ENCODE measurements at places on chromosomes 12 and 14.

GRCh38 chr12:22262309-22262708 is 72.2 kb downstream of the ST8SIA1 start:
- DNase-seq = no peak

DNA sequence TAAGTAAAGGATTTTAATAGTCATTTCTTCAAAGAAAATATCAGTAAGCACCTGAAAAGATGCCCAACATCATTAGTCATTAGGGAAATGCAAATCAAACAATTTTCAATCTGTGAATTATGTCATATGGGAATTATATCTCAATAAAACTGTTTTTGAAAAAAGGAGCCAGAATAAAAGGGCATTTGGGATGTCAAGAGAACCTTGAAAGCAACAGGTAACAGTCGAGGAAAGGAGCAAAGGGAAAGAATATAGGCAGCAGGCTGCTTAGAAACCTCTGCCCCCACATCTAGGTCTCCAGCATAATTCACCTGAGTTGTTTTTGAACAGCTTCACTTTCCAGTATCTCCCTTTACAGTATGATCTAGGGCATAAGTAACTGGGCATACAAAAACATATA is 12.2 kb downstream of the RAD9B start:
- DNase-seq = no peak

- no peak for DNase-seq
These were observed 21.7 kb downstream of the FOXA1 start for GRCh38 chr14:37573356-37573755.

DNA sequence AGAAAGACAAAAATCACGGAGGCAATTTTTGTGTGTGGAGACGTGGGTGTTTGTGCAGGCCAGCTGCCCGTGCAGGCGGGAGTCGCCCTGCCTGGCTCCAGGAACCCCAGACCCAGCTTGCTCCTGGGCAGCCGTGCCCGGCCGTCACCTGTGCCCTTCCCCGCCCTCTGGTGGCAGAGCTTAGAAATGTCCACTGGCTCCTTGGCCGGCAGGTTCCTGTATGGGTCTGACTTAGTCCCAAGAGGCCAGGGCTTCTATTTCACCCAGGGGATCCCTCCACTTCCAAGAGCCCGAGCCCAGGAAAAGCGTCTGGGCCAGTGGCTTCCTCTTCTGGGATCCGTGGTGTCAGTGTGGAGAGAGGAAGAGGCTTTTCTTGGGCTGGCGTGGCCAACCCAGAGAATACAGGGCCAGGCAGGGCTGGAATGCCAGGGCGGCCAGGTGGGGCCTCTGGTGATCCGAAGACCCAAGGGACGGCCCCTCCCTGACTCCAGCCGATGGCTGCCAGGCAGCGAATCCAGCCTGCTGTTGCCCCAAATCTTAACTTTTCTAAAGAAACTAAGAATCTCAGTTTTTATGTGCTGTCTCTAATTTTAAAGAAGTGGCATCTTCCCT is 120.9 kb downstream of the TMEM132C start:
- DNase-seq = peak; percentile 24

DNA sequence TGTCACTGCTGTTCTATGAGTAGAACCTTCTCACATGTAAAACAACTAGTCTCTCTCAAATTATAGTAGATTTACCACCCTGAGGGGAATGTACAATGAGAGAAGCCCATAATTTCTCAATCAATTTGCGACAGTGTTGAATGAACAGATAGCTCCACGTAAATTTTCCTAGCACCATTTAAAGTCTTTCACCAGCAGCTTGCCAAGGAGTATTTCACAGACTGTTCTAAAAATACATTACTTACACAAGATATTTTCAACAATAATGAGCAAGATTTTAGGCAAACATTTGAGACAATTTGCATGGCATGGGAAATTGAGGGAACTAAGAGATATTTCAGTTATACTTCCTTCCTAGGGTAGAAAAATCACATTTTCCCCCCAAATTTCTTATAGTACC is 151.6 kb downstream of the KICS2 start:
- DNase-seq = no peak

DNA sequence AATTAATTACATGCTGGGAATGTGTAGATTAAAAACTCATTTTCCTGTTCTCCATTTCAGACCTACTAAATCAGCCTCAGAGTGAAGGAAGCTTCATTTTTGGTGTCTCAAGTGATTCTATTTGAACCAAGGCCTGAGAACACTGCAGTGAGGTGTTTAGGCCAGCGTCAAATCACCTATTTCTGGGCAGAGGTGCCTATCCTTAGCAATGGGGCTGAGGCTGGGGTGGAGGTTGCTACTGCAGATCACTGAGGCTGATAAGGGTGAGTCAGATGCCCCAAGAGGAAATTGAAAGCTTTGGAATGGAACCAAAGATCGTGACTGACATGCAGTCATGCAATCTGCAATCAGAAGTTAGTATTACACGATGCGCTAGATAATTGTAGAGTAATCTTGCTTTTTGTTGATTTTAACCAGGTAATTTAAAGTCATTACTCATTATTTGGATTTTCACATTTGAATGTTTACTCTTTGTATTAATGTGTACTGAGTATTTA is 4.4 kb downstream of the TXNRD1 start:
- DNase-seq = peak; percentile 88

DNA sequence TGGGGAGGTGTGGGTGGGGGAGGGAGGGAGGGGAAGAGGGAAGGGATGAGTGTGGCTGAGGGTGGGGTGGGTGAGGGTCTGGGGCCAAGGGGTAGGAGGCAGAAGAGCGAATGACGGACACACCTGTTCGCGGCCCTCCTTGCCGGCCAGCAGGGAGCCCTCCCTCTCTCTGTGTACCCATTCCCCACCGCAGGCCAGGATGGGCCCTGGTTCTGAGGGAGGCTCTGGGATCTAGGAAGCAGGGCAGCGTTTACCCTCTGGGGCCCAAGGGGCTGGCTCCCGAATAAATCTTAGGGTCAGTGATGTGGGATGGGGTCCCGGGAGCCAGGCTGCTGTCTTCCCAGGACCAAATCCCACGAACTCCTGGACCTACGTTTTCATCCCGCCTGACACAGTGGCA is 46.0 kb upstream of the ESRRB start:
- no peak for DNase-seq

DNA sequence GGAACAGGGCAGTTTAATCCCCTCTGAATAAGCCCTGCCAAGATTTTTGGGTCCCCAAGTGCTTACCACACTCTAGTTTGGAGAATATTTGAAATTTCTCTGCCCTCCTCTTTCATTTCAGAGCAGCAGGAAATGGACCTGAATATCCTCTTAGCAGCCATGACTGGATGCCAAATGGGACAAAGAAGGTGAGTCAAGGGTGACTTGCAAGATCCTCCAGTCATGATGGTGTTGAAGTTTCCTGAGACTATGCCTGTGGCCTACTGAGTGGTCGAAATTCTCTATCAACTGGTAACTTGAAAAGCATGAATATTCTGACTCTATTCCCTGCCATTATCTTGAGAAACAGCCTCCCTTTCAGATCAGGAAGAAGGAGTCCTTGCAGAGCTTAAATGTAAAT is 1674.7 kb upstream of the SEL1L start:
- no peak for DNase-seq

DNA sequence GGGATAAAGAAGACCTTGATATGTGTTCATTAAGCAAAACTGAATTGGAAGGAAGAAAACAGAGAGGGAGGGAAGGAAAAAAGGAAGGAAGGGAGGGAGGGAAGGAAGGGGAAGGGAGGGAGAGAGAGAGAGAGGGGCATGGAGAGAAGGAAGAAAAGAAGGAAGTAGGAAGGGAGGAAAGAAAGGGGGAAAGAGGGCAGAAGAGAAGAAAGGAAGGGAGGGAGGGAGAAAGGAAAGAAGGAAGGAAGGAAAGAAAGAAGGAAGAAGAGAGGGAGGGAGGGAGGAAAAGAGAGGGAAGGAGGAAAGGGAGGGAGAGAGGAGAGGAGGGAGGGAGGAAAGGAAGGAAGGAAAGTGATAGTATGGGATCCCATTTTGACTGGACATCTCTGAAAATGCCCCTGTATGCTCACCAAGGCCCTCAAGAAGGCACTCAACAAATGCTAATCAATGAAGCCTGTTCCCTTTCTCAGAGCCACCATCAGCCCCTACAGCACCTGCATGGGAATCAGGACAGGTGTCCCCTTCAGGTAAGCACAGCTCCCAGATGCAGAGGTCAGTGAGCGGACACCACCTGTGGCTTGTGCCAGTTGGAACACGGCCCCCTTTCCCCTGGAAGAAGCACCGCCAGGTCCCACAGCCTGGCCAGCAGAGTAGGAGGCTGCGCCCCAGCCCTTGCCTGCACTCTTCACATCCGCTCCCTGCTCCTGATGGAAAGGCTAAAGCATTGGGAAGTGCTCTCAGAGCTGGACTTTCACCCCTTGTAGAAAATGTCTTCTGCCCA is 161.4 kb upstream of the DIO3 start:
- no peak for DNase-seq

- no peak for DNase-seq
These were observed 601.5 kb downstream of the KCNH5 start for GRCh38 chr14:62443796-62444195.

DNA sequence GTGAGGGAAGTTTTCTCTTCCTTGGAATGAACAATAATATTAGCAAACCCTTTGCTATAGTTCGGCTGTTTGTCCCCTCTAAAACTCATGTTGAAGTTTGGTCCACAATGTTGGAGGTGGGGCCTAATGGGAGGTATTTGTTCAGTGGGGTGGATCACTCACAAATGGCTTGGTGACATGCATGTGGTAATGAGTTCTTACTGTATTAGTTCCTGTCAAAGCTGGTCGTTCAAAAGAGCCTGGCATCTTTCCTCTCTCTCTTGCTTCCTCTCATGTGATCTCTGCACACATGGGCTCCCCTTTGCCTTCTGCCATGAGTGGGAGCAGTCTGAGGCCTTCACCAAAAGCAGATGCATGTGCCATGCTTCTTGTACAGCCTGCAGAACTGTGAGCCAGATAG is 13.1 kb upstream of the PPP4R4 start:
- DNase-seq = no peak

GRCh38 chr12:64160711-64161060 is 61.4 kb downstream of the KICS2 start:
- no peak for DNase-seq

DNA sequence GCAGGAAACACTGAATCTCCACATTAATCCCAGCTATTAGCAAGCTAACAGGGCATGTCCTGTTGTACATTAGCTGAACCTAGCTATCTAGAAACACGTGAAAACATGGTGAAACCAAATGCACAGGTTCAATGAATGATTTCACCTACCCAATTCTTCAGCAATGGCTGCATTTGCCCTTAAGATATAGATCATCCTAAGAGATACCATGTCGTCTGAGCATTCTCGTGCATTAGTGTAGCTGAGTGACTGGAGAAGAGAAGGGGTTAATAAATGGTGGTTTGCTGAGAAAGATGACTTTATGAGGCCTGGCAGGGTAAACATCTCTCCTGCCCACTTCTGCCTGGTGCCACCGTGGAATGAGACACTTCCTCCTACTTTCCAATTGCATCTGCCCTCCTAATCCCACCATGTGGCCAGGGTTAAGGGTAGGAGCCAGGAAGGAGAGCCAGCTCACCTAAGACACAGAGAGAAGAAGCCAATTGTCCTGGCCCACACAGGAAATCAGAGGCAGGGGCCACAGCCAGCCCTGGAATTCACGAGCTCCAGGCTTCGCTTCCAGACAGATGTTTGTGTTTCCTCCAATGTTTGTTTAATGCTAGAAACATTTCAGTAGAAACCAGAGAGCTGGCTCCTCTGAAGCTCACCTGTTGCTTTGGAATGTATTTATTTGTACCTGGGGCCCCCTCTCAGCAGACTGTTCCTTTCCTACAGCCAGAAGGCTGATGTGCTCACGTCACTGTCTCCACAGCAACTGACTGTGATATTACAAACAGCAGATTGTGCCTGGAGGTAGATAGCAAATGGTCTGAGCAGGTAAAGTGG is 126.0 kb upstream of the PARP11 start:
- no peak for DNase-seq

DNA sequence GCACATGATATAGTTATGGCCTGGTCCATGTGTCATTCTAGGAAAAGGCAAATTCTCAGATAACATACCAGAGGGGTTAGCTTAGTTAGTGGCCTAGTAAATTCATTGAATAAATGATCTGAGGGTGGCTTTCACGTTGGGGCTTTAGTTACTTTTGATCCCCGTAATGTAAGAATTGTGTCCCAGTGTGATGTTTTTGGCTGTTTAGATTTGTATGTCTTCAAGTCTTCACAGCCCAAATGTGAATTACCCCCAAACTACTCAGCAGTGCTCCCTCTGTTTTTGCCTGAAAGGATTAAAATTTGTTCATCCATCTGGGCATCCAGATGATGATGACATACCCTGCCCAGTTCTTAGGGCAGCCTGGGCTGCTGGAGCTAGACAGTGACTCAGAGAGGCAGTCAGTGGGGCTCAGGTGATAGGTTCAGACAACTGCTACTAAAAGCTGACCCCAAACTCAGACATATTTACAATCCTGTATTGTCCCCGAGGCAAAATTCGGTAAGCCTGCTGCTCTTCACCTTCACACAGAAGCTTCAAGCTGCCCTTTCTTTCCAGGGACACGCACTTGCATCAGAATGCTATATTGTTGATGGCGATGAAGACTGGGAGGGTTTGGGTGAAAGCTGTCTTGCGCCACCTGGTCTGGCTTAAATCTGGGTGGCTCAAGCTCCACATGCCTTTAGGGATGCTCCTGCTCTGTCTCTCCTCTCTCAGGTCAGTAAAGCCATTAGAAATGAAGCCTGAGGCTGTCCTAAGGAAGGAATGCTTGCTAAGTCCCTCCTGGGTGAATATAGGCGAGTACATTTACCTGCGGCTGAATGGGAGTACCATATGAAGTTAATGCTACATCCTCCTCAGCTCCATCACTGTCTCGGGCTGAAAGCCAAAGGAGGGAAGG is 10.3 kb downstream of the GPRC5D start:
- no peak for DNase-seq

DNA sequence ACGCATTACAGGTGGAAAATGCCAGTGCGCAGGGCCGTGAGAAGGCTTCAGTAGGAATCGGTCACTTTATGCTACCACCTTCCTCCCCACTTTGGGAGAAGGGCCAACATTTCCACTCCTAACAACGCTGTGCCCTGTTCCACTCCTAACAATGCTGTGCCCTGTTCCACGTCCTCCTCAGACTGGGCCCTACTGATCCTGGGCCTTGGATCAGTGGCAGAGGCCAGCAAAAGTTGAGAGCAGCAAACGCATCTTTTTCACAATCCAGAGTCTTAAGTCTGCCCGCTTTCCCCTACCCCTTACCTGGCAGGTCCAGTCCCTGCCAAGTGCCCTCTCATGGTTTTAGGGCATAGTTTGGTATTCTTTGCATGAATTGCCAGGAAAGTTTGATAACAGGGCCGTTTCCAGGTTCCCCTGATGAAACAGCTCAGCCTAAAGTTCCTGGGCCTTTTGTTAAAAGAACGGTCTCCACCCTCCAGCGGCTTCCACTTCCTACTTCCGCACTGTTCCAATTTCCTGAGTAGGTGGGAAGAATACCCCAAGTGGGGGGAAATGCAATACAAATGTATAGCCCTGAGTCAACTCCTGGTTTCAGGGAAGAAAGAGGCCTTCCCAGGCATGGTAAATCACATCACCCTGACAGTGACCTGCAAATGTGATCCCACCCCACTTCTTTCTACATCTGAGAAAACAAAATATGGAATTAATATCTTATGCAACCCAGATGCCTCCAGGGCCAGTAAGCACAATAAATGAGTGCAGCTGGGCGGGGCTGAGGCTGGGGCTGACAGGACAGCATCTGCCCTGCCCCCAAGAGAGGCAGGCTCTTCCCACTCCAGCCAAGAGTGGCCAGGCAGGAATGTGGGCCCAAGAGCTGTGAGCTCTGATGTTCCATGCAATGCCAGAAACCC is 15.0 kb downstream of the KCTD10 start:
- DNase-seq = no peak

- DNase-seq = no peak
These were observed 147.5 kb downstream of the ADCK1 start for GRCh38 chr14:77947372-77947771.

- DNase-seq = no peak
These were observed 205.3 kb upstream of the PRICKLE1 start for GRCh38 chr12:42794806-42795205.
